ENCODE measurements at places on chromosomes 6 and 20.

DNA sequence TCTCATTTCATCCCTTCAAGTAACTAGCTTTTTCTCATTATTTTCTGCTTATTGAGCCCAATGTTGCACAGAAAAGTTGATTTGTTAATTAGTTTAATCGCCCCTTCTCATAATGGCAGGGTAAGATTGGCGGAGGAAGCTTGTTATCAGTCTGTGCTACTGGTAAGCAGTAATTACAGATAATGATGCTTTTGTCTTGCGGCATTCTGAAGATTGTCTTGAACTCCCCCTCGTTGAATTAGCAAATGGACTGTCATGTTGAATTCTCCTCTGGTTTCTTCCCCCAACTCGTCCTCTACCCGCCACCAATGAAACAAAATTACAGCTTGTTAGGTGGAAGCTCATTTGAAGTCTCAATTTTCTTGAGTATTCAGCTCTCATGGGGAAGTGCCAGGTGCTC is 39.4 kb downstream of the PRDM13 start:
- no peak for DNase-seq

- DNase-seq = peak; percentile 20
Measured at GRCh38 chr6:73394577-73395354, at the start of gene DDX43. Gene DDX43 (plus strand): TSS chr6:73394828. CDS start chr6:73394906, 78 bp downstream.

- peak; percentile 89 for DNase-seq
Measured at GRCh38 chr20:34704177-34705007, at the start of gene TP53INP2. Gene TP53INP2 (plus strand): TSS chr20:34704344. CDS start chr20:34708740, 4,396 bp downstream.

- DNase-seq = no peak
Measured at GRCh38 chr6:160029525-160029924, 60.6 kb downstream of the IGF2R start.

GRCh38 chr6:124961777-124962638 is at the start of gene RNF217:
Gene RNF217 (plus strand): TSS chr6:124962437. CDS start chr6:124962545, 108 bp downstream.
- DNase-seq = peak; percentile 71

- DNase-seq = peak; percentile 76
Measured at GRCh38 chr6:134374491-134375219, 56.7 kb upstream of the SGK1 start.

DNA sequence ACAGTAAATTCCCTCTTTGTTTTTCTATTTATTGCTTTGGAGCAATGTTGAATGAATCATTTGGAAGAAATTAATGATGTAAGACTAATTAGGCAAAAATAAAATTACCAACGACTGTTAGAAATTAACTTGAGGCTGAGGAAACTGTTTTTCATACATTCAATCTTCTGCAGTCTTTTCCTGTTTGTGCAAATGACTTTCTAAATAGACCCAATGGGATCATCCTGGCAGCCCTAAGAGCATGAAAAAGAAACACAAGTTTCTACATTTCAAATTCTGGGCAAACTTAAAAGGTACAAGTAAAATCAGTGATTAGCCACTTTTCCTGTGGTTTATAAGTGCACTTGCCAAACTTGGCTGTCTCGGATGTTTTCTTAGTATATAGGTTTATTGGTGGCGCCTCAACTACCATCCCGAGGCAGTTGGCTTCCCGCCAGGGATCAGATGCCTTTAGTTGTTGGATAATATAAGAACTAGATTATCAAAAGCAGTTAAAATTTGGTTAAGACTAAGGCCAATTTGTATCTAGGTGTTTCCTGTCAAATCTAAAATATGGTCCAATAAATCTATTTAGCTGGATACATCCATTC is 181.2 kb downstream of the ISM1 start:
- no peak for DNase-seq

DNA sequence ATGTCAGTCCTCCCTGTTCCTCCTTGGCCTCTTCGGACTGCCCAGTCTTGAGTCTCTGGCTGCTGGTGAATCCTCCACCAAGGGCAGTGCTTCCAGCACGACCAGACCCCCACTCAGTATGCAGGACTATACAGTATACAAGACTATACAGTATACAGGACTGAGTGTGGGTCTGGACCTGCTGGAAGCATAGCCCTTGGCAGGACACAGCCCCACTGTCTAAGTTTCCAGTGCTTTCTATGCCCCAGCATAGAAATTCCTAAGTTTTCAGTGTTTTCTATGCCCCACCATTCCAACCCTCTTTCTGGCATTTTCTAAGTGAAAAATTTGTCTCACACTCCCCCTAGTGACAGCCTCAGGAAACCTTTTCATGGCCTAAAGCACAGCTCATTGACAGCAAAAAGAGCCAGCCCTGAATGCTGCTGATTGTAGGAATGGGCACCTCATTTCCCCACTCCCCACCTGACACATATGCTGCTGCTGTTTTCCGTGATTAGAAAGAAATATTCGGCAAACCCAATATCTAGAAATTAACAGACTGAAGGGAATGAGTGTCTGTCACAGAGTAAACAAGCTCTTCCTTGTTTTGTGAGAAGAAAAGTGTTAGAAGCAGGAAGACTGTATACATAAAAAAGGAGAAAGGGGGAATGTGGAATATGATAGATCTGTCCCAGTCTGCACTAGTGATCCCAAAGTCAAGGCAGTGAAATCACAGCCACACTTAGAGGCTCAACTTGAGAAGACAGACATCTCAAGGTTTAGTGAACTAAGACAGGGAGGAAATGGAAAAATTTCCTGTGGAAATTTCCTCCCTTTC is 206.9 kb downstream of the IBTK start:
- DNase-seq = peak; percentile 76

GRCh38 chr6:100001915-100002388 is 7.9 kb upstream of the MCHR2 start:
- peak; percentile 65 for DNase-seq

GRCh38 chr20:2005831-2006426 is 12.1 kb upstream of the PDYN start:
- peak; percentile 53 for DNase-seq

DNA sequence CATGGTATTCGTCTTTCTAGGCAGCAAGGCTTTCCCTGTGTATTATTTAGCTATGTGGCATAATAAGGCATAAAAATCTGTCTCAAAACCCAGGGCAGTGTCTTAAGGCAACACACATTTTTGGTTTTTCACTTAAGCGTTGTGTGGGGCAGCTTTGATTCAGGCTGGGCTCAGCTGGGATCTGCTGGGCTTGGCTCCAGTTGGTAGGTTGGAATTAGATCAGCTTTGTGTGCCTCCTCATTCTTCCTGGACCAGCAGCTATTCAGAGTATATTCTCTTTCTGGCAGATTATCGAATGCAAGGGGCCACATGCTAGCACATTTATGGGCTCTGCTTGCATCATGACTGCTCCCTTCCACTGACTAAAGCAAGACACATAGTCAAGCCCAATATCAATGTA is 487.9 kb downstream of the RFPL4B start:
- DNase-seq = no peak

DNA sequence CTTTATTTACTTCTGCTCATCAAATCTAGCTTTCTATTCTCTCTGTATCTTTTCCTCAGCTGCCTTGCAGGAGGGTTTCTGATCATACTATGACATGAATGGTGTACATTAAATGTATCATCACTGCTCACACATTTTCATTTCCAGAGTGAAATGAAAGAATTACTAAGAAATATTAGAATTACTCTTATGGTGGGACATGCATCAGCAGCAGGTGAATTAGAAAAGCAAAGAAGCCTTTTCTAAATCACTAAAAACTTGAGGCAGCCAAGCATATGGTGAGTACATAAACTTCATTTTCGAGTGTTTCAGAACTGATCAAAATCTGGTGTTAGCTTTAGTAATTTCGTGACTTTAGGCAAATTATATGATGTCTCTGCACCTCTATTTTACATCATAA is 23.6 kb downstream of the IL17A start:
- DNase-seq = no peak

GRCh38 chr6:140321891-140322290 is 947.4 kb upstream of the CITED2 start:
- DNase-seq = no peak

- DNase-seq = peak; percentile 18
Measured at GRCh38 chr20:10661261-10661660, 12.5 kb downstream of the JAG1 start.

GRCh38 chr6:37041521-37041920 is 36.1 kb downstream of the FGD2 start:
- DNase-seq = no peak

DNA sequence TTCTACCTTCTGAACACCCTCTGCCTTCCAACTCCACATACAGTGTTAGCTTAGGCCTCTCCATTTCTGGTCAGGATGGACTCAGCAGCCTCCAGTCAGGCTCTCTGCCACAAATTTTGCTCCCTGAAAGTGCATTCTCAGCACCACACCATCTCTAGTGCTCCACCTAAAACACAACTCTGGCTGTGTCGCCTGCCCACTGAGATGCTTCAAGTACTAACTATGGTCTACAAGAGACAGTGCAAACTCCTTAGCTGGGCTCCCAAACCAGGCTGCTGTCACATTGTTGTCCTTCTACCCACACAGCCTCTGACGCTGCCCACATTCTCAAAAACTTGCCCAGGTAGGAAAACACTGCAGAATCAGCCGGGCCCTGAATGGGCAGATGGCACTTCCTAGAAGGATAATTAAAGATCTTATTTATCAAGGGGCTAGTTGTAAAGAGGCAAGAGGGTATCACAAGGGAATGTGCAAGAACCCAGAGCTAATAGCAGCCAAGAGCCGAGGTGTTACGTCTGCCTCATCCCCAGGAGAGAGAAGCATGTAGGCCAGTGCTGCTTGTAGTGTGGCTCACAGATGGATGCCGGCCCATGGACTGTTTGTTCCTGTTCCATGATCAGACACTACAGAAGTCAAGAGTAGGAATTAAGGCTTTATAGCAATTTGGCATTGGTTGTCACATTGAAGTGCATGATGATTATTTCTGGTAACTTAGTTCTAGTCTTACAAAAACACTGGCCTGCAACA is 189.7 kb downstream of the LRFN2 start:
- no peak for DNase-seq

GRCh38 chr6:107348224-107348623 is 111.1 kb downstream of the PDSS2 start:
- no peak for DNase-seq

GRCh38 chr20:889932-890463 is 26.1 kb downstream of the ANGPT4 start:
- no peak for DNase-seq

DNA sequence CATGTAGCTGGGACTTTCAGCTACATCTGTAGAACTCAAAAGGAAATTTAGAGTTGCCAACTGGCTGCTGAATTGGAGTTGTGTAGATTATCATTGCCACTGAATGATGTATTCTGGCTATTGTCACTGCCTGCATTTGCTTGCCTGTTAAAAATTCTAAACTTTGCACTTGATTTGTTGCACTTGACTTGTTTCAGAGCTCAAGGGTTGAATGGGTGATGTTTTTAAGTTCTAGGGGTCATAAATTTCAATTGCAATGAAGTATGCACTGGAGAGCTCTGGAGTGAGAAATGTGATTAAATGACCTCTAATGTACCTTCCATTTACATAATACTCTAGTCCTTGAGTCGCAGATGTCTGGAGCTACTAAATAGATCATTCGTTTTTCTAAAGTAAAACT is 102.4 kb downstream of the TNFRSF21 start:
- no peak for DNase-seq

- no peak for DNase-seq
Measured at GRCh38 chr6:148138573-148138972, 204.1 kb upstream of the SASH1 start.

DNA sequence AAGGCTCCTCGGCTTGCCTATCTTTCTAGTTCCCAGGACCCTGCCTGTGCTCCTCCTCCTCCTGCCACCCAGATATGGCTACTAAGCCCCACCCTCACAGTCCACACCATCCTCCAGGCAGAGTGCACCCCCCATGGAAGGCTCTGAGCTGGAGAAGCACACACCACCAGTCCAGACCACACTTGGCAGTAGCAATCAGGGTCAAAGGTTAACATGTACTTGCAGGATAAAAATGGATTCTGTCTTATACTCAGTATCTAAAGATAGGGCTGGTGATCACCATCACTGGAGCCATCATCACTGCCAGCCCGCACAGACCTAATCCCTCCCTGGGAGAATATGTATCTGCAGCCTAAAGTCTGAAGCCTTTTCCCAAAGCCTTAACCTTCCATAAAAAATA is 83.4 kb downstream of the PRKN start:
- no peak for DNase-seq

GRCh38 chr20:48855046-48855445 is 27.2 kb upstream of the PREX1 start:
- DNase-seq = no peak

DNA sequence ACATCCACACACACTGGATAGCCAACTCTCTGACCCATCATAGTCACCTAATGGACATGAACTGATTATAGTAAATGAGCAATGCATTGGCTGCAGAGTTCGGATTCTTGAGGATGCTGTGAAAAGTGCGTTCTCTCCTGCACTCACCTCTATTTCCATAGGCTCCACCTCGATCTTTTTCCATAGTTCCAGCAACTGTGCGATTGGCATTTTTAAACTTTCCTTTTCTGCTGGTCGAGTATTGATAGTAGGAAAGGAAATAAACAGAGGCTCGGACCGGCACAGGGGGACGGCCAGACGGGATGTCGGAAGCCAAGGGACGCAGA is 94.4 kb downstream of the RNASET2 start:
- no peak for DNase-seq

DNA sequence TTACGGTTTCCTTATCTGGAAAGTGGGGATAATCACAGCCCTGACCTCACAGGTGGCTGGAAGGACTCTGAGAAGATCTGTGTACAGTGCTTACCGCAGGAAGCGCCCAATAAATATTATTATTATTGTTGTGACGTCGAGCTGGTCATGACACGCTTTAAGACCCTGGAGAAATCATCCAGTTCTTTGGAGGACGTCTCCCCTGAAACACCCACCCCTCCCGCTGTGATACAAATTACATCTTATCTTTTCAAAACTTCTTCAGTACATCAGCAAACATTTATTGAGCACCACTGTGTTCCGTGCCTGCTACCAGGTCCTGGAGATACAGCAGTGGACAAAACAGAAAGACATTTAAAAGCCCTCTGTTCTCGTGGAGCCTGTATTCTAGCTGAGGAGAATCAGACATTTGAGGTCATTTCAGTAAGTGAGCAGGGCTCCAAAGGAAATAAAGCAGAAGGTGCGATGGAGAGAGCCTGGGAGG is 118.7 kb downstream of the CEBPB start:
- DNase-seq = no peak

DNA sequence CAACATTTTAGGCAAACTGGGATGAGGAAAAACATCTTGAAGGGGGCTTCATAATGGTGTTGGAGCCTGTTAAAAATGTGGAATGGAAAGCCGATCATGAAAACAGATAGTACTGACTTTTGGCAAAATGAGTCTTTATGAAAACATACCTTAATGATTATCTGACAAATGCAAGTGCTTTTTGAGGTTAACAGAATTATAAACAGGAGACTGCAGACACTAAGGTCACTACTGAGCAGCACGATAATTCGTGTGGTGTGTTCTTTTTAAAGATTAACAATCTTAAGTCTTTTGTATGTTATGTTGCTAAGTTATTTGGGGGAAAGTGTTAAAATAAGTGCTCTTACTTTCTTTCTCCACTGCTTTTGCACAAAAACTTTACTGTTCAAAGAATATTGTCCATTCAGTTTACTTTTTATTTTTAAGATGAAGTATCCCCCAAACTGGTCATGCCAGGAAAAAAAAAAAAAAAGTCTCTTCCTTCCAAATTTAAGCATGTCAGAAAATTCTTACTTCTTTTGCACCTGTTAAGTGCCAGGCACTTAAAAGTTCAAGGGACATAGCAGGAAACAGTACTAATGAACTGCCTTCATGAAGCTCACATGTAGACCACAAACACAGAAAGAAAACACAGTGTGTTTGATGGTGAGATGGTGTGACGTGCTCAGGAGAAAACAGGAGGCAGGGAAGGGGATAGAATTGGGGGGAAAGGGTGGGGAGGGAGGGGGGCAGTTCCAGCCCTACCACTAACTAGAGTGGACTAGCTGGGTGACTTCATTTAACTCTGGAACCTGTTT is 73.2 kb downstream of the CDYL start:
- DNase-seq = peak; percentile 12

- DNase-seq = no peak
Measured at GRCh38 chr6:148830614-148831013, 83.8 kb downstream of the UST start.
